ENCODE measurements at places on chromosomes 12 and 14.

DNA sequence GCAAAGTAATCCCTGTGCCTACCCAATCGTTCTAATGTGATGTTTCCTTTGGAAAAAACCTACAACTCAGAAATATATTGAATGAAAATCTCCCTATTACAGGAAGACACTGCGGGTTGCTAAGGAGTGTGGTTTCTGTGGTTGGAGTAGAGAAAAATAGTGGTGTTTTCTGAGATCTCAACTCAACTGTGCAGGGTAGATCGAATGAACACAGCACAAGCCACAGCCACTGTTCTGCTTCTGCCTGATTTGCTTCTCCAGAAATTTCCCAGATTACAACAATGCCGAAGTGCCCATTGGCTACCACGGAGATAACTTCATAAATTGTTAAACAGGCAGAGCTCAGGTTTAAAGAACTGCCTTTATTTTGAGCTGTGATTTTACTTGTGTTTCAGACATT, 480.4 kb downstream of the DIO2 start:
- DNase-seq: peak; percentile 24

GRCh38 chr14:81141426-81141825, 79.3 kb downstream of the GTF2A1 start:
- DNase-seq: no peak

DNA sequence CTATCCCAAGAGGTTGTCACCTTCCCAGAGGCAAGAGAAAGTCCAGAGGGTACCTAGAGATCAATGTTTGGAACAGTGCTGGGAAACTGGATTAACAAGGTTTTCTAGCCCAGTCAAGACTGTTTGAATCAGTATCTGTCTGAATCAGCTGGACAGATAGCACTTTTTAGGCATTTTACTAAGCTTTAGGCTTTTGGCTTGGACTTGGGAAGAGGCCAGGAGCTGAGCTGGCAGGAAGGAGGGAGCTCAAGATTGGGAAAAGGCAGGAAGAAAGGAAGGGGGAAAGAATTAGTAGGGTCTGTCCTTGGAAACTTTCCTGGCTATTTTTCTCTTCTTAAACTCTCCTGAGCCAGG, 8.3 kb downstream of the IKZF4 start:
- no peak for DNase-seq

DNA sequence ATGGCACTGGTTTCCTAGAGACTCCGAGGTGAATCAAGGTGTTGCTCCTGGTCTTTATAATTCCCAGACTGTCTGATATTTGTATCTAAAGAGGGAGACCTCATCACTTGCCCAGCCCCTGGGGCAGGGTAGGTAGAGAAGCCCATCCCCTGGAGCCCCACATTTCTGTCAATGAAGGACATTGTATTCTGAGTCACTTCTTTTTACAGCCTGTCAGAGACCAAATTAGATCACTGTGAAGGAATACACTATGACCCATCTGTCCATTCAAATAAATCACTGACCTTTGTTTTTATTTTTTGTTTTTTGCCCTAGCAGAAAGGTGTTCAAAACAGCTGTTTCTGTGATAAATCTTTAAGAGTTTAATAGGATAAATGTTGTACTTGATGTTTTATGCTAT, 67.9 kb upstream of the ANO6 start:
- no peak for DNase-seq

DNA sequence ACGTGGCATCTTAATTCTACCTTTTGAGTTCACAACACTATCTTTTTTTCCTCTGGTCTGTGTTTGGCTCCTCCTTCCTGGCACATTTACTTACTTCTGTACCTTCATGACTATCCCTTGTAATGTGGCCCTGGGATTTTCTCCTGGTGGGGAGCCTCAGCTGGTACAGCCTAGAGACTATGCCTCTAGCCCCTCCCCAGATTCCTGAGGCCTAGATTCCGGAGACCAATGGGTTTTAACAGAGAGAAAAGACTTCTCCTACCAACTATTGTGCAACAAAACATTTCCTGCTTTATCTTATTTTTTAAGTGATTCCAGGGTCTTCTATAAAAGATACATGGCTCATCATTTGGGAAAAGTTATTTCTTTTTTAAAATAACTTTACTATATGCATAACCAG, 216.2 kb upstream of the KRR1 start:
- DNase-seq: no peak

DNA sequence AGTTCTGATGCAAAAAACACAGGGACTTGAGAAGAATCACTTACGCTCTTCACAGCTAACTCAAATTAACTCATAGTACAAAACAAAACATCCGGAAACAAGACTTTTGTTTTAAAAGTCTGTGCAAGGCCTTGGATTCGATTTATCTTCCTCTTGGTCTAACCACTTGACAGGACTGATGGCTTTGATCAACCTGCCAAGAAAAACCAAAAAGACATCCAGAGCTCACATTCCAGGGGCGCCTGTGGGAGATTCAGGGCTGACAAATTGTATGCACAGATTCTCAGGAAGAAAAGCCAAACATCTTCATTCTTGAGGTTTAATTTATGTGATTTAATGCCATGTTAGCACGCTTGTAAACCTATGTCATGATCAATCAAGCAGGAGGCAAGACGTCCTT, 129.1 kb upstream of the TMCC3 start:
- DNase-seq: no peak

- peak; percentile 52 for DNase-seq
Observed at GRCh38 chr12:3964439-3964838, 91.2 kb upstream of the PARP11 start.

- DNase-seq: peak; percentile 58
Observed at GRCh38 chr12:95548539-95549391, 2.5 kb downstream of the USP44 start.

- DNase-seq: peak; percentile 65
Observed at GRCh38 chr14:44782775-44783238, 178.9 kb downstream of the KLHL28 start.

- DNase-seq: no peak
Observed at GRCh38 chr14:94761348-94761996, 8.4 kb downstream of the GSC start.

GRCh38 chr12:126355346-126355745, 1290.1 kb downstream of the AACS start:
- no peak for DNase-seq

- no peak for DNase-seq
Observed at GRCh38 chr14:55051165-55051422, 353 bp upstream of the MAPK1IP1L start.

- DNase-seq: no peak
Observed at GRCh38 chr14:75383721-75384120, 44.1 kb upstream of the JDP2 start.

DNA sequence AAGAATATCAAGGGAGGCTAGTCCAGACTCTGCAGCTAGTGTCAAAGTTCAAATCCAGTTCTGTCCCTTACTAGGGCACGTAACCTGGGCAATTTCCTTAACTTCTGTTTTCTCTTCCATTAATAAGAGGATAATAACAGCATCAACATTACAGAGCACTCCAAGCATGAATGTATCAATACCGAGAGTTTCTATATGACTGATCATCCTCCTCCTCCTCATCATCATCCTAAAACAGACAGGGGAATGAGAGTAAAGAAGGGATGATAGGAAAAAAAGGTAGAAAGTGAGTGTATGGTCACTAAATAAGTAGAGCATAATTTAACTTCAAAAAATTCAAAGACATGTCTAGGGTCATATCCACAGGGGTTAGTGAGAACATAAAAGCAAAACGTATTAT, 171.4 kb downstream of the NDUFA12 start:
- DNase-seq: no peak

All from OCI-M1 (cell line).